ENCODE measurements at places on chromosomes 2 and 18.

DNA sequence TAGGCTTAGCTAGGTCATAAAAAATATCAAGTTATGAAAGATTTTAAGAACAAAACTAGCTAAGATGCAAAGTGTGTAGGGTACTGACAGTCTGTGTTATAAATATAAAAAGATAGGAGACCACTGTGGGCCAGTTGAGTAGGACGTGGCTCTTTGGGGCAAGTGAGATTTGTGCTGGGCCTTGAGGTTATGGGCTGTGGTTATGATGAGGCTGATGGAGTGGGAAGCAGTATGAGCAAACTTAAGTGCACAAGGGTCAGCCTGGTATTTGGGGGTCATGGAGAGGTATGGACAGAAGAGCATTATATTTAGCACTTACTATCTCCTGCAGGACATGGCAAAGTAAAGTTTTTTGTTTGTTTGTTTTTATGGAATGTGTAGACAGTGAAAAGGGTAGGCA lies 70.1 kb downstream of the SETBP1 start:
- DNase-seq, result no peak

DNA sequence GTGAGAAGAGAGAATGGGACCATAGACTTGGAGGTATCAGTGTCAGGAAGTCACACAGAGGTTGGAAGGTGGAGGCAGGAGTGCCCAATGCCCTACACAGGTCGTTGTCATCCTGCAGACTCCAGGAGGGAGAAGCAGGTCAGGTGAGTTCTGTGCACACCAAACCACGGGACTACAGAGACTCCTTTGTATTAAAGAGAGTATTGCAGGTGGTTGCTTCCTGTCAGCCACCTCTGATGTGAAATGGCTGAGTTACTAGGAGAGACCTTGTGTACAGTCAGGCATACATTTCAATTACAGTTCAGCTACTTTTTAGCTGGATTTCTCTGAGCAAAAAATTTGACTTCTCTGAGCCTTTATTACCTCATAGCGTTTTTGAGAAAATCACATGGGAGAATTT lies 51.6 kb downstream of the SPP2 start:
- no peak for DNase-seq

DNA sequence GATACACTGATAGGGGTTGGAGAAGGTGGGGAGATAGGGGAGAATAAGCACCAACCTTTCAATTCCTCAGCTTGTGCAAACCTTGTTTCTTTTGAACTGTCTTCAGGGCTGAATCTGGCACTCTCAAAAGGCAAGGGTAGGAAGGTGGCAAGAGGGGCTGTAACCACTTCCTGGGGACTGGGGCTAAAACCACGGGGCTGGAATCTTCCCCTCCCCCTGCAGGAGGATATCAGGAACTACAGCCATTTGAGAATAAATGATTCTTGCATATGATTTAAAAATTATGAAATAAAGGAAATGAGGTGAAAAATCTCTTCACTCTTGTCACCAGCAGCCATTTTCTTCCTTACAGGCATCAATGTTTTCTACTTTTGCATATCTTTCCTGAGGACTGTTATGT lies 50.8 kb downstream of the ATOH8 start:
- no peak for DNase-seq

- DNase-seq, result no peak
Measured at GRCh38 chr2:139064159-139064558, 284.0 kb upstream of the NXPH2 start.

- DNase-seq, result no peak
Measured at GRCh38 chr2:136020831-136021230, 35.4 kb upstream of the DARS1 start.

GRCh38 chr2:81976998-81977397 lies 1672.4 kb upstream of the LRRTM1 start:
- no peak for DNase-seq

GRCh38 chr2:101223814-101224231 lies 28.9 kb upstream of the CNOT11 start:
- DNase-seq, result peak; percentile 16

DNA sequence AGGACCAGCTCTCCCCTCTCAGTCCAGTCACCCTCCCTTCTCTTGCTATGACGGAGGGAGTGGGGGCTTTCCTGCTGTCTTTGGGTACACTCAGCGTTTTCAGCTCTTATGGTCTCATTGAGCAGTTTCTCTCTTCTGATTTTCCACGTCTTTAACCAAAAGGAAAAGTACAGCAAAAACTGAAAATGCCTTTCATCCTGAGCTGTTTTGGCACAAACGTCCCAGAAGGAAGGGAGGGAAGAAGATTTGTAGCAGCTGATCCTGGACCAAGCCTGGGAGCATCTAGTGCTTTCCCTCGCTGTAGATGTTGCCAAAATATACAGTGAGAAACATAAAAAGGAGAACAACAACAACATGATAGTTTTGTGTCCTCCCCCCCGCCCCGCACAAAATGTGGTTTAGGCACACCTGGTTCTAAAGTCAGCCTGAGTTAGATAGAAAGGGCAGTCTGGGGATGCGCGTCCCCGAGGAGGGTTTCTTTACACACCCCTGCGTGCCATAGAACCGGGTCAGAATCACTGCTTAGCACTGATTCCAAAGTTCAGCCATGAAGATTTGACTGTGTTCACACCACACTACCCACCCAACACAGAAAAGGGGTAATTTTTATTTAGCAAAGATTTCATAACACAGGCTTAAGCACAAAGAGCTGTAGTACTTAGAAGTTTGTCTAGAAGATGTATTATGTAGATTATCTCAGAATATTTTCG lies 53.4 kb downstream of the SLC40A1 start:
- no peak for DNase-seq

DNA sequence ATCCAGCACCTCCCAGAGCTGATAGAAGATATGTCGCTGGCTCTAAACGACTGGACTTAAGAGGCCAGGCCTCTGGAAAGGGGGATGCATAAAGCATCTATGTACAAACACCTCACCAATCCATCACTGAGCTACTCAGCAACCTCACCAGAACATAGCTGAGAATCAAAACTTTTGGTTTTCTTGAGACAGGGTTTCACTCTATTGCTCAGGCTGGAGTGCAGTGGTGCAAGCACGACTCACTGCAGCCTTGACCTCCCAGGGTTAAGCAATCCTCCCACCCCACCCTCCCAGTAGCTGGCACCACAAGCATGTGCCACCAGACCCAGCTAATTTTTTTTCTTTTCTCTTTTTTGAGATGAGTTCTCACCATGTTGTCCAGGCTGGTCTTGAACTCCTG lies 62.9 kb upstream of the MSH6 start:
- DNase-seq, result no peak

DNA sequence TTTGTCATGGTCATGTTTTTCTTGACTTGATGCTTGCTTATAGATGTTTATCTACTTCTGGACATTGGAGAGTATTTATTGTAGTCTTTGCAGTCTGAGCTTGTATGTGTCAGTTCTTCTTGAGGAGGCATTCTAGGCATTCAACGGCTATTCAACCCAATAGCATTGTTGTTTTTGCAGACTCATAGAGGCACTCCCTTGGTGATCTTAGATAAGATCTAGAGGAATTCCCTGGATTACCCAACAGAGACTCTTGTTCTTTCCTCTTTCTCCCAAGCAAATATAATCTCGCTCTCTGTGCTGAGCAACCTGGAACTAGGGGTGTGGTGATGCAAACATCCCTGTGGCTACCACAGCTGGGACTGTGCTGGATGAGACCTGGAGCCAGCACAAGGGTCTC lies 40.4 kb downstream of the SYT4 start:
- DNase-seq, result no peak
